Iris pigment epithelial cell (primary cell): ENCODE measurements at places on chromosomes 3 and 15.

DNA sequence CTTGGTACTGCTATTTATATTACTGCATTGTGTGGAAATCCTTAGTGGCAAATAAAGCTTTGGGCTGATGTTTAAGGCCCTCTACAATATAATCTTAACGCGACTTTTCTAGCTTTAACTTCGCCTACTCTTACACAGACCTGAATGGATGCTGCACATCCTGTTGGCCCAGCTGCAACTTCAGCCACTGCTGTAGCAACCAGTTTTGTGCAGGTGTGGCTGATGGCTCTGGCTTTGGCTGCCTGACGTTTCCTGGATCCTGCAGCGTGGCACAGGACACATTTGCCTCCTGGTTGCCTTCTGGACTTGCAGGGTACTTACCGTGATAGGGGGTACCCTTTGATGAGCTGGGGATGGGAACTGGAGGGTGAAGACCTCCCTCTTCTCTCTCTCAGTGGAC, 20.2 kb upstream of the ERICH6 start:
- DNase-seq: no peak

GRCh38 chr3:23810343-23811184, 4.8 kb downstream of the UBE2E1 start:
- DNase-seq: peak; percentile 38

DNA sequence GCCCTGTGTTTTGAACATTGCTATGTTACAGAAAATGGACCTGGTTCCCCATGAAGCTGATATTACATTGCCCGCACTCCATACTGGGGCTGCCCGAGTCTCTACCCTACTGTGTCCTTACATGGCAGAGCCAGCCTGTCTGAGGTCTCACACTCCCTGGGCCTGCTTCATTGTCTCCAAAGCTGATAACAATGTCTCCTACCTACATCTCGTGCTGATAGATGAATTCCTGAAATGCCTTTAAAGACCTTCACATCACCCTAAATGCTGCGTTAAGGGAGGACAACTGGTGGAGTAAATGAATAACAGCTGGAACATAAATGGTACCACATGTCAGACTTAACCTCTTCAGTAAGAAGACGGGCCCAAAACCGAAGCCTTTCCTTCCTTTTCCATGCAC, 62.9 kb upstream of the PTX3 start:
- DNase-seq: no peak

GRCh38 chr3:110027446-110028080, 690.2 kb upstream of the DPPA4 start:
- peak; percentile 50 for DNase-seq

GRCh38 chr3:138457863-138458735, 23.7 kb downstream of the ESYT3 start:
- no peak for DNase-seq

DNA sequence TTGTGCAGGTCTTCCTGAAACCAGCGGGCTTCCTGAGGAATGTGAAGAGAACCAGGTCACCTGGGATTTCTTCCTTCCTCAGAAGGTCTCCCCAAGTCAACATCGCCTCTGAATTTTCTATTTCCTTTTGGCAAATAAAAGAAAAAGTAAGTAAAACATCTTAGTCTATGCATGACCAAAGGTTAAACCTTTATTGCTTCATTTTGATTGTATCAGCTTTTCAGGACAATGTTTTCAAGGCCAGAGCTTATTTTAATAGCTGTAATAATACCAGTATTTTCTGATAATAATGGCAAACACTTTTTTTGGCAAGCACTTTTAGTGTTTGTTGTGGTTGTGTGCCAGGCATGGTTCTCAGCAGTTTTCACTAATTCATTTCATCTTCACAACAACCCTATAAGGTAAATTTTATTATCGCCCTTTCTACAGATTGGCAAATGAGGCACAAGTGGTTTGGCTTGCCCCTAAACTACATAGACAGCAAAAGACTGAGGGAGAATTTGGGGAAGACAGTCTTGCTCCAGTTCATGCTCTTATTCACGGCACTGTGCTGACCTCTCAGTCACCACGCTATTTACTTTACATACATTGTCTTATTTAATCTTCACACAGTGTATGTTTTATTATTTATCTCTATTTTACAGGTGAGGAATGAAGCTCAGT, 110.4 kb downstream of the RPL22L1 start:
- no peak for DNase-seq

- peak; percentile 73 for DNase-seq
Measured at GRCh38 chr15:65576664-65577063, 34.3 kb downstream of the INTS14 start.

DNA sequence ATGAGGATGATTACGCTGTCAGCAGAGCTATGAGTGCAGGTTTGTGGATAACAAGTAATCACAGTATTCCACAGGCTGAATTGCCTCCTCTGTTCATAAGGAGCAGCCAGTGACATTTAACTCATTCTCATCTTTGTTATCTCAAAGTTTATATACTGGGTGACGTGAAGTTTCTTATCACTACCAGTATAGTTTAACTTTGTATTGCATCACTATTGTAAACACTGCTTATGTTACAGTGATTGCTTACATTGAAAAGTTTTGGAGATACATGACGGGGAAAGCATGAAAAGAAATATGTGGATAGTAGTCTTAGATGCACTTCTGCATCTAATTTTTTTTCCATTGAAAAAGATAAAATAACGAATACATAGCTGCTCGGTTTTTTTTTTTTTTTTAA, 429.7 kb downstream of the VGLL3 start:
- no peak for DNase-seq

GRCh38 chr3:141056751-141057171, 5.6 kb downstream of the SPSB4 start:
- DNase-seq: no peak

DNA sequence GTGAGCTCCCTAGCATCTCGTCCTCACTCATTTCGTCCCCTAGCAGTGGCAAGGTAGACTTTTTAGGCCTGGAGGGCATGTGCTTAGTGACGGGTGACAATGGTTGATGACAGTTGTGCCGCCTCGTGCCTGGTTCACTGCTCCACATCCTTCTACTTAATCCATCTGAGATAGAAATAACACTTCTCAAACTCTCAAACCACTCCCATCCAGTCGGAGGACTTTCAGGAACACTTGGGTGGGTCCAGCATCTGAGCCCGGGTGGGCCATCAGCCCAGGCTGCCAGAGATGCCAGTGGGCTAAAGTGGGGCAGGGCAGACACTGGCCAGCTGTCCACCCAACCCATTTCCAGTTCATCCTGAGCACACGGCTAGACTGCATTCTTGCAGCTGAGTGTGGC, 79.7 kb upstream of the SMAD3 start:
- DNase-seq: no peak

GRCh38 chr3:65560901-65561300, 477.8 kb downstream of the MAGI1 start:
- DNase-seq: no peak

GRCh38 chr3:153180860-153181372, 18.9 kb downstream of the RAP2B start:
- DNase-seq: no peak

GRCh38 chr15:84764989-84765388, 16.6 kb downstream of the ZNF592 start:
- DNase-seq: no peak

DNA sequence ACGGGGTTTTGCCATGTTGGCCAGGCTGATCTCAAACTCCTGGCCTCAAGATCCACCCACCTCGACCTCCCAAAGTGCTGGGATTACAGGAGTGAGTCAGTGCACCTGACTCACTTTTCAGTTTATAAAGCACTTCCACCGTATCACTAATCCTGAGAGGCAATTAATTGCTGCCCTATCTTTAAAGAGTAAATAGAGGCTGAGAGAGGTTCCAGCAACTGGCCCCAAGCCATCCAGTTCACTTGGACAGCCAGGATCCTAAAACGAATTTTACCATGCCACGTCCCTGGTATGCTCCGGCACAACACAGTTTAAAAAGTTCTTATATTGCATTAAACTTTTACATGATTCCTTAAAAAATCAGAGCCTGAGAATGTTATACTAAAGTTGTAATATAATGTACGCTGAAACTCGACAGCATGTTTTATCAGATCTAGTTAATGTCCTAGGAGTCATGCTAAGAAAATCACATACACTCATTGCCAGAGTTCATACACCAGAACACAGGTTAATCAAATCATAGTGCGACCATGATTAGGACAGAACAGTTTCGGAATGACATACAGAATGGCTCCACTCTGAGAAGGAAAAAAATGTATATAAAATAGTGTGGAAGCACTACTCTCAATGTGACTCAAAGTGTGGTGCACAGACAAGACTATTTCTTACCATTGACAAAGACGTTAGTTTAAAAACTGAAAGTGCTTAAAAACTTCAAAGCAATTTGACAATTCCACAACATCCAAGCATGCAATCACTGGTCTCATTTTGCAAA, 125.4 kb downstream of the ULK4 start:
- no peak for DNase-seq

- no peak for DNase-seq
Measured at GRCh38 chr3:34319881-34320280, 521.5 kb downstream of the PDCD6IP start.

DNA sequence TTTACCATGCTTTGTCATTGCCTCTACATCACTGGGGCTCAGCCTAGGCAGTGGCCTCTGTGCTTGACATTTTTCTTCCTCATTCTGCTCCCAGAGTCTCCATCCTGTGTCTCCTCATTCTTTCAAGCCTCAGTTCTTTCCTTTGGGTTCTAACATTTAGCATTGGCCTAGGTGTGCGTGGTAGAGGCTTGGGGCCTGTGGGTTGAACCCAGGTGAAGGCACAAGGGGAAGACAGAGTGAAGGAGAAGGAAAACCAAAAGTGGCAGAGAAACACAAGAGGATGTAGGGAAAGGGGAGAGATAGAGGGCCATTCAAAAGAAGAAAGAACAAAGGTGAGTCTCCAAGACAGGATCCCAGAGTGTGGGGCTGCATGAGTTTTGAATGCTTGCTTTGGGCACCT, 75.7 kb downstream of the FNDC3B start:
- no peak for DNase-seq

- DNase-seq: no peak
Measured at GRCh38 chr3:74469713-74470112, 144.7 kb downstream of the CNTN3 start.

DNA sequence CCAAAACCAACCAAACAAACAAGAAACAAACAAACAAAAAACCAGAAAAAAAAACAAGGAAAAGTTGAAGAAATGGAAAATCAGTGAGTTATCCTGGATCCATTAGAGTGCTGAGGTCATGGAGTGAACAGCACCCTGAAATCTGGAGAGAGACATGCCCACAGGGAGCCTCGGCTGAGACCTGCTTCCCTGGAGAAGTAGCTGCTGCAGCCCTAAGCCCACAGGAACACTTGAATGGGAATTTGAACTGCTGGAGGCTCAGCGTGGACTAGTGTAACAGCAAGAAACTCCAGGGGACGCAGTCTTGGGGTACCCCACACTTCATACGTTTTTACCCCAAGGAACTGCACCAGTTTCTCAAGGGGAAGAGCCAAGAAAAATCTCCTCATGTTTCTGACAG, 144.1 kb upstream of the UBE3A start:
- no peak for DNase-seq

GRCh38 chr3:29011966-29012365, 268.9 kb upstream of the RBMS3 start:
- DNase-seq: no peak

DNA sequence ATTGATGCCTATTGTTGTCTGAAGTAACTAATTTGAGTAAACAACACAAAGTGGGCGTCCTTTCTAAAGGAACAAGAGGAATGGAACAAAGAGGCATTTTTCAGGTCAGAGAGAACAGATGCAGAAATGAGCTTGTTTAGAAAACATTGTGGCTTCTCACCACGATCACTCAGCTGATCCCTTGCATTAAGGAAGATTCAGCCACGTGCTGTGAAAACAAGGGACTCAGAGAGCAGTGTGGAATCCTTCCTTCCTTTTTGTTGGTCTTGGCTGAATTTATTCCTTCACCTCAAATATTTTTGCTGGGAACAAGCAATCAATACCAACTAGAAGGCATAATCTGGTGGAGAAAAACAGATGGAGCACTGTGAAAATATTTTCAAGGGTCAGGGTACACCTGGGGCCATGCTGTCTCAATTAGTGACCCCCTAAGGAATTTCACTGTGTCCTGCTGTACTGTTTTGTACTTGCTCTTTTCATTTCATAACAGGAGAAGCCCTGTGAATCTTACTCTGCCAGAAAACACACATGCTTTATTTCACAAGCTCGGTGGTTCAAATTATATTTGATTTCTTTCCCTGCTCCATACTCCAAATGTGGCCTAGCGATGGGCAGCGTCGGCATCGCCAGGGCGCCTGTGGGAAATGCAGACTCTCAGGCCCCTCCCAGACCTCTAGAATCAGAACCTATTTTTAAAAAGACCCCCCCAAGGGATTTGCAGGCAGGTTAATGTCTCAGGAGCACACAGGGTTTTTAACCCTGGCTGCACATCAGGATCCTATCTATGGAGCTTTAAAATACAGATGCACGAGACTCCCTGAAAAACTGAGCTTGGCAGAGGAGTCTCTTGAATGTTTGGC, 11.6 kb upstream of the SLC6A20 start:
- no peak for DNase-seq
